Mucosa of descending colon (tissue), 3 donors: ENCODE measurements at places on chromosomes 6 and 20.

- no peak for DNase-seq
Measured at GRCh38 chr6:153698001-153698400, 341.0 kb upstream of the OPRM1 start.

DNA sequence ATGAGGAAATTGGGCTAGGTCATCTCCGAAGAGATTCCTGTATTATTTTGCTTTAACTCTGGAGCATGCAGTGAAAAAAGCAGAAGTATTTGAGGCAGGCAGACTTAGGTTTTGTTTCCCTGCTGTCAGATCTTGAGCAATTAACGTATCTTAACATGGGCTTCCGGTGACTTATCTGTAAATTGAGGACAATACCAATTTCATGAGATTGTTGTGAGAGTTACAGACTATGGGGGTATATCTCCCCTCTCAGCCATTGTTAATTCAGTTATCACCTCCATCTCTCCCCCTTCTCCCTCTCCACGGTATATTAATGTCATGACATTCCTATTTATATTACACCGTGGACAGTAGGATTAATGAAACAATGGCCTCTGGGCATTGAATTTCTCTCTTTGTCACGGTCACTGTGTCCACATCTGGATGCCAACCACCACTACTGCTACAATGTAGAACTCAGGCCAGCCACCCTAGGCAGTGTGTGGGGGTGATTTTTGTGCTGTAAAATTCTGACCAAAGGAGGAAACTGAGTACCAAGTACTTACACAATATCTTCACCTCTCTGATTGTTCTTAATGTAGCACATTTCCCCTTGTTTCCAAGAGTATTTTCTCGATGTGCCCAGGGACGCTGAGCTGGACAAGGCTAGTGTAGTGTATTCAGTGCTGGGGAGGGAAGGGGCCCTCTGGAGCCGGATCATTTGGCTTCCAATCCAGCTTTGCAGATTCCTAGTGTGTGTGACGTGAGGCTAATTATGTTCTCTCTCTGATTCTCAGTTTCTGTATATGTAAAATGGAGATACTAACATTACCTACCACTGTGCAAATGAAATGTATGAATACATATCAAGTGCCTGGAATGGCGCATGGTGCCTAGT is 77.2 kb downstream of the GCNT2 start:
- no peak for DNase-seq

- DNase-seq, result no peak
Measured at GRCh38 chr20:697826-698225, 22.2 kb upstream of the SCRT2 start.

- no peak for DNase-seq
Measured at GRCh38 chr6:2630359-2630758, 120.4 kb downstream of the MYLK4 start.

DNA sequence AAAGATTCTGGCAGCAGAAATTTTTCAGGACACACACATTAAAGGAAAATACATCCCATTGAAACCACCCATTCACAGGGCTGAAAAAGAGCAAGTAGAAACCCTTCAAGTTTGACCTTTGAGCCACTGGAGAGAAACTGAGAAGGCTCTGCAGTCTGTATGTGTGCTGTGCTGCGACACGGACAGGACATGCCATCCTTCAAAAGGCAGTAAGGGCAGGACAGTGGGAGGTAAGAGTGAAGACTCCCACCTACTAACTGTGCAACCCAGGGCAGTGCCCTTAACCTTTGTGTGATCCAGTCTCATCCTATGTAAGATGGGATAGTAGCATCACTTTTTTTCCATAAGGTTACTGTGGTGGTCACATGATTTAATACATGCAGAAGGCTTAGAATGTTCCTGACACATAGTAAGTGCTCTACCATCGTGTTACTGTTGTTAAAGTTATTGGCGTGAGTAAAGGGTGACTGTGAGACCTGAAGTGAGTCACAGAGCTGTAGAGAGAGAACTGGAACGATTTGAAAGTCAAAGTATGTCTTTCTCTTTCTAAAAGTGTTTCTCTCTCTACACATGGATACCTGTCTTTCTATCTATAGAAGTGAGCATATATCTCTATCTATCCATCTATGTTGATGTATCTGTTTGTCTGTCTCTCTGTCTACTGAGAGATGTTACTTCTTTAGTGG is 153.7 kb upstream of the OLIG3 start:
- DNase-seq, result no peak

DNA sequence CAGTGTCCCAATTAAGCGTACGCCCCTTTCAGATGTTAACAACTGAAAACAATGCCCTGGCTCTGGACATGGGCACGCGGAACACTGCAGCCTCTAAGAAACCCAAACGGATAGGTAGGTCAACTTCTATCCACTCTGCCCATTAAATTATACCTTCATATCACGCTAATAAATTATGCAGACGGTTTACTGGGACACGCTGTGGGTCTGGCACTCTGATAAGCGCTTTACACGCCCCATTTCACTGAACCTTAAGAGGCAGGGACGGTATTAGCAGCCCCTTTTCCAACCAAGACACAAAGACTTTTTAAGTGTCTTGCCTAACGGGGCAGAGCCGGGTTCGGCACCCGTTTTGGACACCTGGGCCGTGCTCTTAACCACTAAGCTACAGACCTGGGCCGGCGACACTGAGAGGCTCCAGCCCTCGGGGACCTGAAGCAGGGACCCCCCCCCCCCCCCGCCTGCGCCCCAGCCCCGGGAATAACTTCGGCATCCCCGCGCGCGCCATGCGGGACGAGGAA is 744 bp downstream of the STAU1 start:
- DNase-seq, result peak; percentile 73

DNA sequence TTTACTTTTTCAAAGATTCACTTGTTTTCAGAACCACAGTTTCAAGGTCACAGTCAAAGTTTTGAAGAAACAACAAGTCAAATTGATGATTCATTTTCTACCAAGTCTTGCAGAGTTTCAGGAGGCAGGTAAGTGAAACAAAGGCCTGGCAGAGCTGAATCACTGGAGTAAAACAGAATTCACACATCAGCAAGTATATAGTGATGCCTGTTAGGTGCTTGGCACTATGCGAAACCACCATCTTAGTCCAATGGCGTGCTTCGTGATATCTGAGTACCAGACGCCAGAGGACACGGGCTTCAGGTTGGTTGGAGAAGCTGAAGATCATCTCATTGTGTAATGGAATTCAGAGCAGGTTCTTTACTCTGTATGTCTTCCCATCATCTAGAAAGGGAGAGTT is 75.9 kb downstream of the RTN4IP1 start:
- no peak for DNase-seq

- DNase-seq, result no peak
Measured at GRCh38 chr6:139582956-139583355, 208.5 kb upstream of the CITED2 start.

- no peak for DNase-seq
Measured at GRCh38 chr6:139534472-139535115, 160.1 kb upstream of the CITED2 start.

DNA sequence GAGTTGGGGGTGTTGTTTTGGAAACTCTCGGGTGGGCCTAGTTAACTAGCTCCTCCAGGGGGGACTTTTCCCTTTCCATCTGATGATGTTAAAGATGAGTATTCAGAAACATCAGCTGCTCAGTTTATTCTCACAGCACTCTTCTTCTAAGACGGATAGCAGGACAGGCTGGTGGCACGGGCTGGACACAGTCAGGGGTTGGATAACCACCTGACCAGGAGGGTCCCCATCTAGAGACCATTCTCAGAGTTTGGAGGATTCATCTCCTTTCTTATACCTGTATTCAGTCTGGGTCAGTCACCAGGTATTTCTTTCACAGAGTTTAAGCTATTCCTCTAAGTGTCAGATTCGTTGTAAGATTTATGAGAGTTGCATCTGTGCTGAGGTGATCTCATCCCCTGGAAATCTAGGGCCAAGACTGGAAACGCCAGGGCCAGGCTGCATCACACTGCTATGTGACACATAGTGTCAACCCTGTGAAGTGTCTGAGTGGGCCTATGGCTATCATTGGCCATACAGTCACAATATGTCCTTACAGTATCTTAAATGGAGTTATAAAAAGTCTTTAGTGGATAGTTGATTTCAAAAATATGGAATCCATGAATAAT is 111.7 kb downstream of the FAM50B start:
- DNase-seq, result no peak

- DNase-seq, result no peak
Measured at GRCh38 chr6:166877906-166878305, 78.4 kb downstream of the RNASET2 start.

GRCh38 chr6:130381459-130382380 is 15.9 kb downstream of the TMEM200A start:
- DNase-seq, result no peak

GRCh38 chr6:125077453-125077852 is 76.1 kb upstream of the TPD52L1 start:
- DNase-seq, result no peak

- no peak for DNase-seq
Measured at GRCh38 chr20:55605594-55605993, 399.7 kb downstream of the CBLN4 start.

DNA sequence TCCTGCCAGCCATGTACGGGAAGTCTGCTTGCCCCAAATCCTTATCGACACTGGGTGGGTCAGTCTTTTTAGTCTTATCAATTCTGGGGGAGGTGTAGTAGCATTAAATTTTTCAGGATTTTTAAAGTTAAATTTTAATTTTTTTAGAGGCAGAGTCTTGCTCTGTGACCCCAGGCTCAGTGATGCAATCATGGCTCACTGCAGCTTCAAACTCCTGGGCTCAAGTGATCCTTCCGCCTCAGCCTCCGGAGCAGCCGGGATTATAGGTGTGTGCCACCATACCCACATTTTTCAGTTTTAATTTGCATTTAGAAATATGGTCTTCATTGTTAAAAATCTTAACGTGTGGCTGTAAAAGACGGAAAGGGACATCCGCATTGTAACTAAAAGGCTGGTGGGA is 51.9 kb downstream of the BANF2 start:
- DNase-seq, result no peak

DNA sequence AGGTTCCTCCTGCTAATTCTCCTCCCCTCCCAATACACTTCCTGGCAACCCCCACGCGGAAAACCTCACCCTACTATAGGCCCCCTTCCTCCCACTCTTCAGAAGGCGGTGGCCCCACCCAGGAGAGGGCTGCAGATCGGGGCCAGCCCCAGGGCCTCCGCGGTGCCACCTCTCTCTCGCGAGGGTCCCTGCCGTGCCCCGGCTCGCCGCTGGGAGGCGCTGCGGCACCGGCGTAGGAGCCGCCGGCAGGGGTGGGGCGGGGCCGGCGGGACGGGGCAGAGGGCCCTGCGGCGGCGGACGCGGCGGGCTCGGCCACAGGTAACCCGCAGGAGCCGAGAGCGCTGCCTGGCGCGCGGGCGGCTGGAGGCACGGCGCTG is at the start of gene ANKRD6:
TSS of gene ANKRD6 (plus strand) at position 278 of the 377 bp plus-strand sequence. CDS start 133,825 bp downstream, outside the sequence.
- DNase-seq, result peak; percentile 77

- no peak for DNase-seq
Measured at GRCh38 chr6:25892877-25893276, 18.8 kb upstream of the SLC17A3 start.

DNA sequence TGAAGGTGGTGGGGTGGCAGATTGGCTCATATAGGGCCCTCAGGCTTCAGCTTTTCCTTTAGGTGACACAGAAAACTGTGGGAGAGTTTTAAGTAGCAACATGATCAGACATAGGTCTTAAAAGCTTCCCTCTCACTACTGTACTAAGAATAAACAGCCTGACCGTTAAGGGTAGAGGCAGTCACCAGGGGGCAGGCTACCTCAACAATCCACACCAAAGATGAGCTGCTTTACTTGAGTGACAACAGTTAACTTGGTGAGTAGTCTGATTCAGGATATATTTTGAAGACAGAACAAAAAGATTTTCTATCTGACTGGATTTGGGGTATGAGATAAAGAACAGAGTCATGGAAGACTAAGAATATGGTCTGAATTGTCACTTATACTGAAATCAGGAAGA is 193.1 kb upstream of the SHLD1 start:
- DNase-seq, result no peak

DNA sequence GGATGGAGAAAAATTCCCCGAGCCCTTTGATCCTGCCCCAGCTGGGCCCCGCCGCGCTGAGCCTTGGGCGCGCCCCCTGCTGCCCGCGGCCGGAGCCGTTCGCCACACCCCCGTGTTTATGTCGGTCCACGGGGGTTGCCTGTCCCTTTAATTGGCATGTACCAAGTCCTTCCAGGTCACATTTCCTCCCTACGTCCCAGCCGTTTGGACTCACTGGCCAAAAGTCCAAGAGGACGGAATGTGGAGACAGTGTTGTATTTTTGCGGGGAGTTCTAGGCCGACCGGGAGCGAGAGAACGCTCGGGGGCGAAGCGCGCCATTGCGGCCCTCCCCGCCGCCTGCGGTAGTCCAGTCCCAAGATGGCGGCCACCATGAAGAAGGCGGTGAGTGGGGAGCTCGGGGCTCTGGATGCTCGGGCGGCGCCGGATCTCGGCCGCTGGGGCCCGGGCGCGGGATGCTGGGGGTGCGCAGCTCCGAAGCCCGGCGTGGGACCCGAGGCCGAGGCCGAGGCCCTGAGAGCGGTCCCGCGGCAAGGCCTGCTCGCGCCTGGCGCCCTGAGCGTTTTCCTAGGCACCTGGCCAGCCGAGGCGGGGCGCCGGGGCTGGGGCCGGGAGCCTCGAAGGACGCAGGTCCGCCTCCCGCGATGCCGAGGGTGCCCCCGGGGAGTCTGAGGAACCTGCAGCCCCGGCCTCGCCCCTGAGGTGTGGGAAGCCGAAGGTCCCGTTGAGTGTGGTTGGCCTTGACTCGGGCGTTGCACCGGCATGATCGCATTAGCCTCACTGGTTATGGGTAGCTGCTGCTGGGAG is at the start of gene PFDN4:
TSS of gene PFDN4 (plus strand) at position 345 of the 805 bp plus-strand sequence. CDS start at position 359, 14 bp downstream.
- peak; percentile 92 for DNase-seq

DNA sequence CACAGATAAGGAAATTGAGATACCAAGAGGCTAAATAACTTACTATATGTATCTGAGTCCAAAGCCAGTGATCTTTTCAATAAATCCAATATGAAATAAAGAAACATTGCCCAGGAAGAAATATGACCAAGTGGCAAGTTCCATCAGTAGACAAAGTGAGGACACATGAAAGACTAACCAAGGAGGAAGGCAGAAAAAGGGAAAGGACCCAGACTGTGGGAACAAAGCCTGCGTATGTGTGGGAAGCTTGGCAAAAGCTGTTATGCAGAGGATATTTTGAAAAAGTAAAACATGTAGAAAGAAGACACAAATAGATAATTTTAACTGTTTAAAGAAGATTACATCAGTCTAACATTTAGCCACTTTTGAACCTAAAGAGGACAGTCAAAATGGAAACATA is 264.4 kb upstream of the PRDM1 start:
- no peak for DNase-seq

DNA sequence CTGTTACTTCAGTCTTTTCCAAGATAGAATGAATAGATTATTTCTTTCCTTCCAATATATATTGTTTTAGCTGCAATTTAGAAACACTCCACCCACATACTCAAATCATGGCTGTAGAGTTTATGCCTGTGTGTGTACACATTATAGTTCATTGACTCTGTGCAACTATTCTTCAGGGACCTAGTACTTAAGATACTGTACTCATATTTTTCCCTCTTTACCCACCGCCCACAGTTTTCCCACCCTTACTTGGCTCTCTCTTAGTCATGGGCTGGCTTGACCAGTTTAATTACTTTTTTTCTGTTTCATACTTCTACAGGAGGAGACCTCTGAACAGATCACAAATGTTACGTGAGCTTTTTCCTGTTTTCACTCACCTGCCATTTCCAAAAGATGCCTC is 30.4 kb downstream of the C6orf89 start:
- DNase-seq, result no peak
